ENCODE measurements at places on chromosomes 6 and 20.

DNA sequence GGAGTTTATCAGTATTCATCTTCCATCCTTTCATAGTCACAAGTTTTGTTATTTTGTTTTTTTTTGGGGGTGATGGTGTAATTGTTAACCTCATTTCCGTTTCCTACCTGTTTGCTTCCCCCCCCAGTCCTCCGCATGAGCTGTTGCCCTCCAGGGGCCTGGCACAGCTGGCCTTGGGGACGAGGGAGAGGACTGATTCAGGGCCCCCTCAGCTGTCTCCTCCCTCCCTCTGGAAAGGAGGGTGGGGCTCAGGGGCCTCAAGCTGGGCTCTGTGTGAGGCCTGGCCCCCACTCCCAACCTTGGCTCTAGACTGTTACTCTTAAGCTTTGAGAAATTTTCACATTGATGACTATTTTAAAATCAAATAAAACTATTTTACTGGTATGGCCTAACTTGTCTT, 4.0 kb downstream of the LRRC73 start:
- DNase-seq = no peak

- no peak for DNase-seq
Measured at GRCh38 chr6:12289365-12289919, 719 bp upstream of the EDN1 start.

DNA sequence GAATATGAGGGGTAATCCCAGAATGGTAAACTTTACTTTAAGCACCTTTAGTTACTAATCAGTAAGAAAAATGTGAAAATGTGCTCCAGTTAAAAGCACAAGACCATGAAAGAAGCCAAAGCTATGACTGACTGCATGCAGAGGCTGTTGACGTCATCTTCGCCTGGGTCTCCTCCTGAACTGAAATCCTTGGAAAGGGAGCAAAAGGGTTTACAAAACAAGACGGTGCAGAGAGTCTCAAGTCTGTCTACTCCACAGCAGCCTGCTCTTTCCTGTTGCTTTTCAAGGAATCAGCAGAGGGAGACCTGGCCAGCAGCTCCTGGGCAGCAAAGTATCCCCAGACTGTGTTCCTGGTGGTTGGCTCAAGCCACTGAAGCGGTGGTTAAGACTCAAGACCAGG, 10.2 kb downstream of the FKBP1A start:
- DNase-seq = no peak

- no peak for DNase-seq
Measured at GRCh38 chr20:37081717-37082289, 14.0 kb downstream of the RBL1 start.

- DNase-seq = no peak
Measured at GRCh38 chr6:10595731-10596664, 74.8 kb downstream of the GCNT2 start.

DNA sequence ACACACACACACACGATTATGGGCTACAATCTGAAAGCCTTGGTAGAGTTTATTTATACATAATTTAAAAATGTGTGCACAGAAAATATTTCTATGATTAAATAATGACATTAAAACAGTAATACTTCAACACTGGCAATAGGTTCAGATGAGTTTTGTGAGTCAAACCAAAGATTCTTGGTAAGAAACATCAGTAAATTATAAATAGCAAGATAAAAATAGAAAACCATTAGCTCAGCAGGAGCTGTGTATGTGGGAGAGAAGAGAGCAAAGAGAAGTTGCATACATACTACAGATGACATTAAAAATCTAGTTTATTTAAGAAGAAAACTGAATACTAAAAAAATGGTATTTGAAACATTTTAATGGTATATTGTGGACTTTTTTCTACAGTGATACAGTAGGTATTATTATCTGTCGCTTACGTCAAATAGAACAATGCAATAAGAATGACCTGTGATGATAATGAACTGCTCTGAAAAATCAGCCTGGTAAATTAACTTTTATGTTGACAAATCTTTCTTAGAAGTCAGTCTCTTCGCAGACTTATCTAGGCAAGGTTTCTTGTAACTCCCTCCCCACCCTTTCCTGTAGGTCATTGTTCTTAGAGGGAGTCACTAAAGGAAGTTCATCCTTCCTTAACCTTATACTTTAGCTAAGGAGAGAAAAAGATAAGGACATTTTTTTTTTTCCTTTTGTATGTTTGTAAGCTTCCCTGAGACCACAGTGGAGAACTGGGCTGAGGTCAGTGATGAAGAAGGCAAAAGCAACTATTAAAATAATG, 149.3 kb downstream of the GJA1 start:
- no peak for DNase-seq

DNA sequence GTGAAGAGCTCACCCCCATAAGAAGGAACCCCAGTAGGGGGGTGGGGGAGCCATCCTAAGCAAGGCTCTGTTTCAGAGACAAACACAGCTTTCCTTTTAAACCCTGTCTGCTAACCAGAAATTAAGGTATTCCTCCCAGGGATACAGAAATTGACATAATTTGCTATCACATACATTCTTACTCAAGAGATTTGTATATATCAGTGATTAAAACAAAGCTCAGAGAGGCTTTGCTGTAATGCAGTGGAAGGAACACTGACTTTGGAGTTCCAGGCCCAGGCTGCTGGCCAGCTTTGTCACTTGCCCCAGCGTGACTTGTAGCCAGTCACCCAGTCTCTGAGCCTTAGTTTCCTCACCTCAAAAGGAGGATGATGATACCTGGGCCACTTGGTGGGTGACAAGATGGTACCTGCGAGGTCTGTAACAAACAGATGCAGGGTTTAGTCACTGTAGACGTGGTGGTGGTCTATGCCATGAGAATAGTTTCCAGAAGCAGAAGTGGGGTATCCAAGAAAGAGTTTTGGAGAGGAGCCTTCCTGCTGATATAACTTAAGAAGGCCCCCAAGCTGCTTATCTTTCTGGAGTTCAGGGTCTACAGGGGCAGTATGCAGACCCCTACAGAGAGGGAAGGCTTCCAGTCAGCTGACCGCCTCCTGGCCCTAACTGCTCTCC, 3.2 kb upstream of the FOXF2 start:
- no peak for DNase-seq

- DNase-seq = no peak
Measured at GRCh38 chr20:16417001-16417400, 156.2 kb downstream of the KIF16B start.

- no peak for DNase-seq
Measured at GRCh38 chr20:46713957-46714834, 4.7 kb downstream of the SLC2A10 start.

- no peak for DNase-seq
Measured at GRCh38 chr6:74073999-74074398, 378.0 kb downstream of the CD109 start.

DNA sequence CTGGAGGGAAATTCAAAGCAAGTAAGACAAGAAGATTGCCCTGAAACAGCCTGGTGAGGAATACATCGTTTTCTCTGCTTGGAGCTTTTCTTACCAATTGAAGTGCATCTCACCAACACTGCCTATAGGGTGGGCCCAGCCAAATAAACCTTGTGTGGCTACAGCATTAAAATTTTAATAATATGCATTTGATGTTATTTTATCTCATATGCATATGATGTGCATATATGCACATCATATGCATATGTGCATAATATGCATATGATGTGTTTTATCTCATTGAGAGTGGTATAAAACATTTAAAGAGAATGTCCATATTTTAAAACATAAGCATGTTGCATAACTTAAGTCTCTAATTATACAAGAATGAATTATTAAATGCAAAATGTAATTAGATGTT, 328.6 kb upstream of the ARID1B start:
- DNase-seq = no peak

GRCh38 chr6:7169296-7169721, 61.5 kb downstream of the RREB1 start:
- DNase-seq = no peak

- no peak for DNase-seq
Measured at GRCh38 chr20:12597551-12597950, 411.2 kb upstream of the SPTLC3 start.

- no peak for DNase-seq
Measured at GRCh38 chr6:5248302-5249098, 12.2 kb downstream of the LYRM4 start.

DNA sequence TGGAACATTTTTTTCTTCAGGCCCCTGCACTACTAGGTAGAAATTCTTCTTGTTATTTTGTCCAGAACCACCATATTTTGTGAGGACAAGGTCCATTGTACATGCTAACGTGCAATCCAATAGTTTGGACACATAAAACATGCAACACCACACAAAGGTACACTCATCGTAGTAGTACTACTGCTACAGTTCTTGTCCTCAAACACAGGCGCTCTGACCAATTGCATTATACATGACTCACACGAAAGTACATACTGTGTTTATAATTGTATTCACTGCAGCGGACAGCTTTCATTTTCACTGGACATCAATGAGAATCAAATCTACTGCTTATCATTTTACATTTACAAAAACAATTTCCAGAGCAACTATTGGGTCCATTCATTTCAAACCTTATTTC, 15.3 kb upstream of the SMLR1 start:
- DNase-seq = no peak

DNA sequence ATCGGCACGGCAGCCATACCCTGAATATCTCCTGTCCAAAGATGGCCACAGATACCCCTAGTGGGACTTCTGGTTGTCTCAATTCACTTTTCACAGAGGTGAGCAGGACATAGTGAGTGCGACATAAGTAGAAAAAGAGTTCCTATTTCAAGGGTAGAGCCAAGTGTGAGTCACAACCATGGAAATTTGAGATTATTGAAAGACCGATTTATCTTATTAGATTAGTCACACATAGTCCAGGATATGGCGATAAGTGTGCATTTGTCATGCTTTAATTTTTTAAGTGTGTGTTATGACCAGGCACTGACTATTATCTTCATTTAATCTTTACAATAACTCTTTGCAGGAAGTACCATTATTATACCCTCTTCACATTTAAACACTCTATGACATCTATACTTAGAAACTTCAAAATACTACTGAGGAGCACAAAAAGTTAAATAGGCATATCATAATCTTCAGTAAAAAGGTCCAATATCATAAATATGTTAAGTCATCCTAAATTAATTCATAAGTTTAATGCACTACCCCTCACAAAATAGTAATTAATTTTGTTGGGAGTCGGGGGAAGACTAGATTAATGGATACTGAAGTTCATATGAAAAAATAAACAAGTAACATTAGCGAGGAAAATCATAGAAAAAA, 13.4 kb upstream of the TNFAIP3 start:
- DNase-seq = no peak

GRCh38 chr6:75128878-75129570, 76.8 kb downstream of the COL12A1 start:
- DNase-seq = no peak

DNA sequence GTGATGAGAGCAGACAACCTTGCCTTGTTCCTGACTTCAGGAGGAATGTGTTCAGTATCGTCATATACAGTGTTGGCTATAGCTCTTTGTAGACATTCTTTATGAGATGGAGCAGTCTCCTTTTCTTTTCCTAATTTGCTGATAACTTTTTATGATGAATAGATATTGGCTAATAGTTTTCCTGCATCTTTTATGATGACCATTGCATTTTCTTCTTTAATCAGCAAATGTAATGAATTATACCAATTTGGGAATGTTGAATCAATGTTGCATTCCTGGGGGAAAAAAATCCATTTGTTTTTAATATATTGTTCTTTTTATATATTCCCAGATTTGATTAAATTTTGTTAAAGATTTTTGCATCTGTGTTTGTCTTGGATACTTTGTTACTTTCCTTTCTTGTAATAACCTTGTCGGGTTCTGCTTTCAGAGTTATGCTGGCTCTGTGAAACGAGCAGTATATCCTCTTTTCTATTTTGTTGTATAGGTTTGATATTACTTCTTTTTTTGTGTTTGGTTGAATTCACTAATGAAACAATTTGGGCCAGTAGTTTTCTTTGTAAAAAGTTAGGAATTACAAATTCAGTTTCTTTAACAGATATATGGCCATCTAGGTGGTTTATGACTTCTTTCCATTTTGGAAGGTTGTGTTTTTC, 23.9 kb downstream of the KDM1B start:
- no peak for DNase-seq

GRCh38 chr6:68141190-68141589, 493.9 kb upstream of the ADGRB3 start:
- no peak for DNase-seq

DNA sequence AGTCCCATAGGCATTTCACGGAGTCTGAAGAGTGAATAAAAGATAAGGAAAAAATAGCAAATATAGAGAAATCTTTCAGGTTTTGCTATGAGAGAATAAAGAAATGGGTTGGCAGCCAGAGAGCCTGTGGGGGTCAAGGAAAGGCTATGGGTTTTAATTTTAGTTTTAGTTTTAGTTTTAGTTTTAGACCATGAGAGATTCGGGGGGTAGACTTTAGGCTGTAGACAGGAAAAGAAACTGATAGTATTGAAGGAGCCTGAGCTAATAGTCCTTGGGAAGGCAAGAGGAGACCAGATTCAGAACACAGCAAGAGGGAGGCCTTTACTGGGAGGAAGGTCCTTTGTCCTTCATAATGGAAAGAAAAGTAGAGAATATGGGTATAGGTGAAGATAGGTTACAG, 19.3 kb downstream of the DOP1A start:
- no peak for DNase-seq

DNA sequence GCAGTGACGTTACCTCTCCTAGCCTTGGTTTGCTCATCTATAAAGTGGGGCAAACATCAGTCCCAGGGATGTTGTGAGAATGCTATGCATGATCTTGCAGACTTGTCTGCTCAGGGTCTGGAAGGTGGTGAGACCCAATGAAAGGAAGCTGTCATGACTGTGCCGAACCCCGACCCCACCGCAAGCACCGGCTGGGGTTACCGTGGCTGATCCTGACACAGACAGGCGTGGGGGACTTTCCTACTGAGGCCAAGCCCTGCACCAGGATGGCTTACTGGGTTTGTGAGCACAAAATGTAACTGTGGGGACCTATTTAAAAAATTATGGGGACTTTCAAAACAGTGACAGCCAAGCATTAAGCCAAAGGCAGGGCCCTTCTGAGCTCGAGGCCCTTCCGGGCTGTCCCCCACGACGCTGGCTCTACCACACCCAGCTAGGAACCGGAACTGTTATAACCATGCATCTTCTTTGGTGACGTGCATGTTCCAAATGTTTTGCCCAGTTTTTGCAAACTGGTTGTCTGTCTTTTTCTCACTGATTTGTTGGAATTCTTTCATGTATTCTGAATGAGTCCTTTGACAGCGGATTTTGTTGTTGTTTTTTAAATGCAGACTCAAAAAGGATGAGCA, 76.6 kb upstream of the PMEPA1 start:
- no peak for DNase-seq

GRCh38 chr6:42727087-42727611, 4.8 kb upstream of the PRPH2 start:
- no peak for DNase-seq

GRCh38 chr6:66369407-66369806, 662.4 kb upstream of the EYS start:
- DNase-seq = no peak

DNA sequence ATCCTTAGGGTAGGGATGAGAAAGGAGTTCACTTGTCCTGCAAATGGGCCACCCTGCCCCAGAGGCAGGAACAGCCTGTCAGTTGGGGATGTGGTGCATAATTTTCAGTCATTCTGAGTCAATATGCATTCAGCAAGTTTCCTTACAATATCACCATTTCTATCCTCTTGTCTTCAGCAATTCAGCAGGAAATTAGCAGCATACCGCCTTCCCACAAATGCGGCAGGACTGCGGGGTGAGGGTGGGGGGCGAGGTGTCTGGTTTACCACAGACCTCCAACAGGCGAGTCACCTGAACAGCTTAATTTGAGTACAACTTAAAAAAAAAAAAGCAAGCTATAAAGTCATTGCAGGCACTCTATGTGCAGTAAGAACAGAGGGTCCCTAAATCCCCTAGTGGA, 126.8 kb downstream of the MAP3K7 start:
- no peak for DNase-seq

Measured in NCI-H2081 treated with DMSO at 0.1 percent for 48 hours (cell line).